ENCODE measurements at places on chromosomes 6 and 20.

- DNase-seq, result no peak
Observed at GRCh38 chr6:116280161-116280932, 617 bp upstream of the TSPYL1 start.

DNA sequence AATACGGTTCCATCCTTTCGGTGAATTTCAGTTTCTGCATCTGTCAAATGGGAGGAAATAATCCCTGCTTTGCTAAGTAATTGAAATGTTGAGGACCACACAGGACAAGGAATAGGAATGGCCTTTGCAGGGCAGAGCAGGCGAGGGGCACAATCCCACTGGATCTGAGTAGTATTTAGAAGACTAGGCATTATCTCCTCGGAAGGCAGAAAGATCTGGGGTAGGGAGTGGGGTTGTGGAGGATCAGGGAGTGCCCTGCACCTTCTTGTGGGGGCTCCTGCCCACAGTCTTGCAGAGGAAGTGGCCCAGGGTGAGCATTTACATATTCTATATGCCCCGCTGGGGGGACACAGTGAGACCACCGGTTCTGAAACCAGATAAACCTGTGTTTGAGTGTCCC, 87.1 kb upstream of the SIRPA start:
- no peak for DNase-seq

DNA sequence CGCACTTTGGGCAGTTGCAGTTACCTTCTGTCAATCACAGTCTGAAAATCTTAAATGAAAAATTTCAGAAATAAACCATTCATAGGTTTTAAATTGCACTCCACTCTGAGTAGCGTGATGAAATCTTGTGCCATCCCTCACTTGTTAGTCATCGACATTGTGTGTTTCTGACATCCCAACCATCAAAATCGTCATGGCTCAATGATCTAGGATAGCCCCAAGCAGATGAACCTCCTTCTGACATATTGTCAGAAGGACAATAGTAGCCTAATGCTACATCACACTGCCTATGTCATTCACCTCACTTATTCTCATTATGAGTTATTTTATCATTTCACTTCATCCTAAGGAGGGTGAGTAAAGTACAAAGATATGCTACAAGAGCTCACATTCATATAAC, 284.8 kb downstream of the PTPRK start:
- no peak for DNase-seq

- DNase-seq, result peak; percentile 38
Observed at GRCh38 chr20:45056473-45057173, 44.3 kb downstream of the KCNS1 start.

DNA sequence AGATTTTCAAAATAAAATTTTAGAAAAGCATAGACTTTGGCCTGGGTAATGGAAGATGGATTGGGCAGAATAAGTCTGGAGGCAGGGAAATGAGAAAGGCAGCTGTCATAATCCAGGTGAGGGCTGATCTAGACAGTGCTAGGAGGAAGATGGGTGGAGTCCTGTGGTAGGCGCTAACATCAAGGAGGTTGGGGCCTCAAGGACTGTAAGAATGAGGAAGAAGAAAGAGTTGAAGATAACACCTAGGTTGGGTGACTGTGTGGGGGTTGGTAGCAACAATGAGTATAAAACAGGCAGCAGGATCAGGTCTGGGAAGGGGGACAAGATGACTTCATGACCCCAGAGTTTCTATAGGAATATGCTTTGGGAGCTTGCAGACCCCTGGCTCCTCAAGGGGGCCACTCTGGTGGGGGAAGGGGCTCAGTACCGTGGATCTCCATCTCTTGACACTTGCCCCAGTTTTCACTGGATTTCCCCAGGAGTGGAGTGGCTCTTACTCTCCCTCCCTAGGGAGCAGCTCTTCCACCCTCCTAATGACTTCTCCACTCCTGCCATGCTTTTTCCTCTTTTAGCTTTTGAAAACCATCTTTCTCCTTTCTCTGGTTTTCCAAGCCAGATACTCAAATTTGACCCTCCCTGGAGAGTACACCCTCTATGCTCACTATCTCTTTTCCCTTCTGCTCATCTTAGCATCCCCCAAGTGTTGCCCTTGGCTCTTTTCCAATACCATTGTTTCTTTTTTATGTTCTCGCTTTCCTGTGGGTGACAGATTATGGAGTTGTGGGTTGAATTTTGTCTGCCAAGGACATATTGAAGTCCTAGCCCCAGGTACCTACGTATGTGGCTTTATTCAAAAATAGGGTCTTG, 14.8 kb downstream of the TRIM31 start:
- no peak for DNase-seq

- DNase-seq, result no peak
Observed at GRCh38 chr6:155377061-155377460, 62.8 kb upstream of the TFB1M start.

GRCh38 chr6:41153992-41154625, at the start of gene TREML1:
Gene TREML1 (minus strand): TSS chr6:41154347. CDS start chr6:41154288, 59 bp downstream.
- no peak for DNase-seq

GRCh38 chr6:159064477-159064876, 19.7 kb upstream of the TAGAP start:
- DNase-seq, result no peak

- no peak for DNase-seq
Observed at GRCh38 chr6:166418691-166419143, 36.0 kb upstream of the MPC1 start.

GRCh38 chr6:166898910-166899309, 57.4 kb downstream of the RNASET2 start:
- DNase-seq, result no peak

DNA sequence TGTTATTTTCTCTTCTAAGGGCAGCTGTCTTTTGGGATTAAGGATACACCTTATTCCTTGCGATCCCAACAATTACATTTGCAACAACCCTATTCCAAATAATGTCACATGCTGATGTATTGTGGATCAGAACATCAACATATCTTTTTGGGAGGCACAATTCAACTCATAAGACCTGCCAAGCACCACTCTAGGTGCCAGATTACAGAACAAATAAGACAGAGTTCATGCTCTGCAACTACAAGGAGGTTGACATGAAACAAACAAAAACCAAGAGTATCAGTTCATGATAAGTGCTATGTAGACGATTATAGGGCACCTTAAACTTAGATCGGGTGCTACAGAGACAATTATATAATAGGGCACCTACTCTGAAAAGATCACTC, 203.2 kb upstream of the SGK1 start:
- DNase-seq, result no peak

- peak; percentile 47 for DNase-seq
Observed at GRCh38 chr6:43773050-43773979, 3.3 kb downstream of the VEGFA start.

- DNase-seq, result no peak
Observed at GRCh38 chr6:125165256-125165655, 11.7 kb downstream of the TPD52L1 start.

GRCh38 chr6:84816741-84817140, 52.3 kb upstream of the TBX18 start:
- DNase-seq, result no peak

DNA sequence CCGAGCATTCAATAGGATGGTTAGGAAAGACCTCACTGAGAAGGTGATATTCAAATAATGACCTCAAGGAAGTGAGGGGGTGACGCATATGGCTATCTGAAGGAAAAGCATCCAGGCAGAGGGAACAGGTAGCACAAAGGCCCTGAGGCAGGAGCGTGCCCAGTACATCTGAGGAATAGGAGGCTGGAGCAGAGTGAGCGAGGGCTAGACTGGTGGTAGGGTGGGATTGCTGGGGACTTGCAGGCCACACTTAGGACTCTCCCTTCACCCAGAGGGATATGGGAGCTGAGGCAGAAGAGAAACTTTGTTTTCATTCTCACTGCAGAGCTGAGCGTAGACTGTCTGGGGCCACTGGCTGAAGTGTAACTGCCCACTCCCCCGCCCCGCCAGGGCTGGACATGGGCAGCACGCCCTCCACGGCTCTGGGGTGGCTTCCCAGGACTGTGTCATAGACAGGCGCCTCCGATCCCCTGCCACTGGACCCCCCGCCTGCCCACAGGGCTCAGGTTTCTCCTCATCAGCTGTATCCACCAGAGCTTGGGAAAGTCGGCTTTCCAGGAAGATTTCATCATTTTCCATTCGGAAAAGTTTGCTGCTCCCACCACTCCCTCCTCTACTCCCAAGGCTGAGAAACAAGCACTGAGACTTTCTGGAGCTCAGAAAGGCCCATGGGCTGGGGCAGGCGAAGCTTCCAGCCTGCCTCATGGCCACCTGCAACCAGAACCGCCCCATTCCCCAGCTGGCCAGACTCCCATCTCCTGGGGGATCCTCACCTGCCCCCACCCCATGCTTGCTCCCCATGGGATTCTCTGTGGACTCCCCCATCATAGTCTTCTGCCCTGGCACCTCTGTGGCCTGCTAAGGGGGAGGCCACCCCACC, 142.6 kb downstream of the MRPL14 start:
- peak; percentile 89 for DNase-seq

- no peak for DNase-seq
Observed at GRCh38 chr6:106890447-106890846, 84.1 kb downstream of the CD24 start.

DNA sequence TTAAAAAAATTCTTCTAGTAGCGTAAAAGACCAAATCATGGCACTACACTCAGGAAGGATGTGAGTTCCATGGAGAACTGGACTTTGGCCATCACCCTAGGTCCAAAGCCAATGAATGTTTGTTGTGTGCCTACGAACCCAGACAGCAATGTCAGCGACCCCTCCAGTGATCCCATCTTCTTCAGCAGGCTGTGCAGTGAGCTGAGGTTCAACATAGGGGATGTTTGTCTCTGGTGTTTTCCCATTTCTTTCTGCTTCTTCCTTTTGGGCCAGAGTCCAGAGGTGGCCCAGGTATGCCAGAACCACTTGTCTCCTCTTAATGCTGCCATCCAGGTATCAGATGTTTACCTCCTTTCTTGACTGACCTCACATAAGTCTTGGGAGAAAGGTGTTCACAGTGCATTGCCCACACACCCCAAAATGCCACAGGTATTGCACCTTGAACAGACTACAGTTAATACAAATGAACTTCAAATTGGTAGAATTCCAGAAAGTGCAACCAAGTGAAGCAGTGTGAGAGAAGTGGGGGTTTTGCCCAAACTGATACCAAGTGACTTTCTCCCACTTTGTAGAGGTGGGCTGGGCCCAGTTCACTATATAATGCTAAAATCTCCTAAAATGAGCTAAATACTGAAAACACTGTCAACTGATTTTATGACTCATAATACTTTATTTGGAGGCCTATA, 14.1 kb downstream of the KIZ start:
- DNase-seq, result no peak

DNA sequence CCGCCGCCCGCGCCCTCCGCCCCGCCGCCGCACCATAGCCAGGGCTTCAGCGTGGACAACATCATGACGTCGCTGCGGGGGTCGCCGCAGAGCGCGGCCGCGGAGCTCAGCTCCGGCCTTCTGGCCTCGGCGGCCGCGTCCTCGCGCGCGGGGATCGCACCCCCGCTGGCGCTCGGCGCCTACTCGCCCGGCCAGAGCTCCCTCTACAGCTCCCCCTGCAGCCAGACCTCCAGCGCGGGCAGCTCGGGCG, 1.5 kb downstream of the FOXC1 start:
- DNase-seq, result no peak
